CD4-positive, alpha-beta memory T cell (primary cell): ENCODE measurements at places on chromosomes 2 and 18.

- H3K27ac ChIP-seq: peak overlapping the region; percentile 44
- no peak for DNase-seq
- H3K27me3 ChIP-seq: no peaks in the 10 kb centered on the region
- H3K4me1 ChIP-seq: peaks cover 27% of the 10 kb centered on the region
Measured at GRCh38 chr2:201151127-201151981, 31.6 kb upstream of the CASP10 start.

DNA sequence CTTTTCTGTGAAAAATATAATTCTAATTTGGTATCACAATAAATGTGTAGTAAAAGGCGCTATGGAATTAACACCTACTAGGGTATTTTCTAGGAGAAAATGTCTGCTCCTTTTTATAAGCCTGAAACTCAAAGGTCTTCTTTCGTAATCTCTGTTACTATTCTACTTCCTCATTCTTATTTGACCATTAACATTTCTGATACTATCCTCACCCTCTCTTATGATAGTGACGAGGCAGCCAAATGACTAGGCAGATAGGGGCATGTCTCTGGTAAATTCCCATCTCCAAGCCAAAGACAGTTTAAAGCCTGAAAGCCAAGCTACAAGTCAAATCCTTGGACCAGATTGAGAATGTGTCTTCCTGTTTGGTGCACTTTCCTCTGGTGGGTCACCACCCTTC is 251.7 kb downstream of the LRRTM4 start:
- no peaks in the 10 kb centered on the region for H3K27me3 ChIP-seq
- no peak overlapping the region for H3K27ac ChIP-seq
- no peaks in the 10 kb centered on the region for H3K36me3 ChIP-seq

DNA sequence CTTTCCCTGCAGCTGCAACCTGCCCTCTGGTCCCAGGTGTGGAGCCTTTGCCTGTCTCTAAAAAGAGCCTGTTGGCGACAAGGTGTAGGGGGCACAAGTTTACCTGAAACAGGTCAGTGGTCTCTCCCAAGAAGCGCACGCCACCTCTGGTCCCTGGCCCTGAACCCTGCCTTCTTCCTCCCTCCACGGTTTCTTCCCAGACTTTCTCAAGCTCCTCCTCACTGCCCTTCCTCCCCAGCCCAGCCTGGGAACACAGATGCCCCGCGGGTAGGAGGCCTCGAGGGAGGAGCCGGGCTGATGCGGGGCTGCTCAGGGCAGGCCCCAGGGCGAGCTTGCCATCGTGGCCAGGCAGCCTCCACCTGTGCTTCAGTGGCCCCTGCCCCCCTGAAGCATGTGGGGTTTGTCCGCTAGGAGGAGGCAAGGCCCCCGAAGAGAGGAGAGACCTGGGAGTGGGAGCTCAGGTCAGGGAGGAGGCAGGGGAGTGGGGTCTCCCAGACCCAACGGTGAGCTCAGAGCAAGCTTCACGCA is 89.5 kb downstream of the SMAD7 start:
- no peaks in the 10 kb centered on the region for H3K36me3 ChIP-seq
- no peak overlapping the region for H3K4me3 ChIP-seq
- H3K27ac ChIP-seq: no peak overlapping the region
- no peak for DNase-seq

DNA sequence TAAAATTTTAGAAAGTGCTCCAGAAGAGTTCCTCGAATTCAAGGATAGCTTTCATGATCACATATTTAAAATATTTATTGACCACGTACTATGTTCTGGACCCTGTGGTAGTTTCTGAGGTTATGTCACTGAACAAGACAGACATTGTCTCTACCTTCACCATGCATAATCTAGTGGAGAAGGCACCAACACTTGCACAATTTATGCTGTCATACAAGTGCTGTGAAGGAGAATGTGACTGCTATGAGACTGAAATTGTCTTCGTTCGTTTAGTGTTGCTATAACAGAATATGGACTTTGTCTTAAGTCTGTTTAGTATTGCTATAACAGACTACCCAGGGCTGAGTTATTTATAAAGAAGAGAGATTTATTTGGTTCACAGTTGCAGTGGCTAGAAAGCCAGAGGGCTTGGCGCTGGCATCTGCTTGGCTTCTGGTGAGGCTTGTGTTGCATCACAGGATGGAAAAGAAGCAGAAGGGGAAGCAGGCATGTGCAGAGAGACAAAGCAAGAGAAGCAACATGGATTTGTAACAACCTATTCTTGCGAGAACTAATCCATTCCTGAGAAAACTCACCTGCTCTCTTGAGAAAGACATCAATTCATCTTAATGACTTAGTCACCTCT is 50.0 kb upstream of the RFX8 start:
- no peak overlapping the region for H3K27ac ChIP-seq
- H3K36me3 ChIP-seq: no peaks in the 10 kb centered on the region
- no peaks in the 10 kb centered on the region for H3K27me3 ChIP-seq
- no peak for DNase-seq

- H3K36me3 ChIP-seq: no peaks in the 10 kb centered on the region
- peaks cover 80% of the 10 kb centered on the region for H3K4me1 ChIP-seq
- H3K27me3 ChIP-seq: no peaks in the 10 kb centered on the region
Measured at GRCh38 chr18:3058328-3059191, 45.6 kb upstream of the LPIN2 start.

DNA sequence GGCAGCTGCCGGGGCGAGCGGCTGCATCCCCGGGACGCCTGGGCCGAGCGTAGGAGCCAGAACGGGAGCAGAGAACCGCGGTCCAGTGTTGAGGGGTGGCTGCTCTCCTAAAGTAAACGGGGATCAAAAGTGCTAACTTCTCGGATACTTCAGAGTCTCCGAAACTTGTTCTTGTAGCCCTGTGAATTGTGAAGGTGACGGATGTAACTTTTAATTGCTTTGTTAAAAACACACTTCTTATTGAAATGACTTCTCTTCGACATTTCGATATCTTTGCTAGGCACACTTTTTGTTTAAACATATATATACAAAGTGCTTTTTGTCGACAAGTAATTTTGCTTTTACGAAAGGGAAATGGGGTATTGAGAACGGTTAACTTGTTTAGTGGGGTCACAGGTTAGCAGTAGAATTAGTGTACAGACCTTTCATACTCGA is 540 bp downstream of the ATP9B start:
- H3K36me3 ChIP-seq: no peaks in the 10 kb centered on the region
- no peak for DNase-seq
- no peaks in the 10 kb centered on the region for H3K27me3 ChIP-seq
- peak overlapping the region; percentile 69 for H3K4me3 ChIP-seq
- H3K4me1 ChIP-seq: peaks cover 41% of the 10 kb centered on the region
- H3K27ac ChIP-seq: peak overlapping the region; percentile 98

DNA sequence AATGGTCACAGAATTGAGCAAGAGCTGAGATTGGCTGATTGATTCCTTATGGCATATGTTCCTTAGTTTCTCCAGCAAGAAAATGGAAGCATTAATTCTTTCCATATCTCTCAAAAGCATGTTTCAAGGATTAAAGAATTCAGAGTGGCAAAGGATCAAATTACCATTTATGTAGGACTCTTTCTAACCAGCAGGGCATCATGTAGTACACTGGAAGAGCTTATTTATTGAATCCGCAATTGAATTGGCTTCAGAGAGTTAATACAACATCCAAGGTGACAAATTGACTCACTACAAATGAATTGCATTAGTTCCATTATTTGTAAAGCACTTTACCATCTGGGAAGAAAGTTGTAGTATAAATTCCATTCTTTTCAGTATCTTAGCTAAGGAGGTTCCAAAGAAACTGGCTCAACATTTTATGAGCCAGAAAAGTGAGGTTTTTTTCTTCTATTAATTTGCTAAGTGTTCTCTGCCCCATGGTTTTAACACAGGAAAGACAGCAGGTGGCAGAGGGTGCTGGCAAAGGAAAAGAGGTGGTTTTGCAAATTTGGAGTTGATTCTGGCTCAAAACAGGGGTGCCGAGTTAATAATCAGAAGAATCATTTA is 409.9 kb downstream of the MTX2 start:
- H3K4me1 ChIP-seq: no peaks in the 10 kb centered on the region
- no peak overlapping the region for H3K4me3 ChIP-seq
- DNase-seq: no peak

DNA sequence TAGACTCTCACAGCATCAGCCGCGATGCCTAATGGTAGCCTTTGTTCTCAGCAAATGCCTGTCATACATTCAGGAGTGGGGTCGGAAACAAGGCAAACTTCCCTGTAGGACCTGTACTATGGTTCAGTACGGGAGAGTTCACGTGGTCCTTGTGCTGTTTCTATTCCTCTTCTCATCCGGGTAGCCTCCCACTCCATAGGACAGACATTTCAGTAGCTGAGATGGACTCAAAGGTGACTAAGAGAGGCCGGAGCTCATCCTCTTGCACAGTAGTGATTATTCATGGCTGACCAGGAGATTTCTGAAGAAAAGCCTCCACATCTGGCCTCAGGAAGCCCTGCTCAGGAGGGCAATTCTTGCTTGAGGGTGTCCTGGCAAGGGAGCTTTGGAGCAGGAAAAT is 117.8 kb upstream of the SPRED2 start:
- no peak for DNase-seq
- no peak overlapping the region for H3K4me3 ChIP-seq
- no peaks in the 10 kb centered on the region for H3K27me3 ChIP-seq
- no peak overlapping the region for H3K27ac ChIP-seq
- no peaks in the 10 kb centered on the region for H3K36me3 ChIP-seq

- H3K27ac ChIP-seq: no peak overlapping the region
- no peaks in the 10 kb centered on the region for H3K27me3 ChIP-seq
- DNase-seq: no peak
- H3K4me1 ChIP-seq: no peaks in the 10 kb centered on the region
Measured at GRCh38 chr2:176598351-176598750, 329.1 kb downstream of the MTX2 start.

DNA sequence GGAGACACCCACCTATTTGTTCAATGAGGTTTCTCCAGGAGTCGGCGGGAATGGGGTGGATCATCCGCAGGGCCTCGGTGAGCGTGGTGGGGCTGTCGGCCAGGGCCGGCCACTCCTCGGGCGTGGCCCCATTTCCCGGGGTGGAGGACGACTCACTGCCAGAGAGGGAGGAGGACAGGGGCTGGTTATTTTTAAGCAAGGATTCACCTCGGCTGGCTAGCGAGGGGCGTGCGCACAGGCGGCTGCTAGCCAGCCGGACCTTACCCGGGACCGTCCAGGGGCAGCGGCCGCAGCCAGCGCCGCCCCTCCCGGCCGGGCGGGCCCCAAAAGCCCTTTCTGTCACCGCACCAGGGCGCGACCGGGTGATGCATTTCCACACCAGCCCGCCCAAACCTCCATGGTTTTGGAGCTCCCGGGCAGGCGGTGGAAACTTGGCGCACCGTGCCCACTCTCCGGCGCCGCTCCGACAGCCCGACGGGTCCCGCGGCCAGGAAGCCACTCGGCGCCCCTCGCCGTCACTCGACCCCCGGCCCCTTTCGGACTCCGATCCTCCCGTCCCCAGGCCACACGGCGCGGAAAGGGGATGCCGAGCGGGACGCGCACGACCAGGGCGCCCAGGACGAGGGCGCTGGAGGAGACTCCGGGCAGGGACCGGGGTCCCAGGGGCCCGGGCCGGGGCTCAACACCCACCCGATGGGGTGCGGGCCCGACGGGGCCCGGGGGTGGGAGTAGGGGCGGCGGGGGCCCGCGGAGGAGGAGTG is 57.1 kb downstream of the SNORC start:
- peaks cover 5% of the 10 kb centered on the region for H3K4me1 ChIP-seq
- no peaks in the 10 kb centered on the region for H3K36me3 ChIP-seq

GRCh38 chr2:144937910-144938709 is 418.2 kb upstream of the ZEB2 start:
- DNase-seq: no peak
- no peaks in the 10 kb centered on the region for H3K4me1 ChIP-seq
- H3K4me3 ChIP-seq: no peak overlapping the region
- no peaks in the 10 kb centered on the region for H3K36me3 ChIP-seq
- H3K27me3 ChIP-seq: no peaks in the 10 kb centered on the region

GRCh38 chr2:6791682-6792081 is 74.0 kb downstream of the CMPK2 start:
- no peaks in the 10 kb centered on the region for H3K27me3 ChIP-seq
- no peaks in the 10 kb centered on the region for H3K4me1 ChIP-seq
- H3K4me3 ChIP-seq: no peak overlapping the region
- H3K36me3 ChIP-seq: no peaks in the 10 kb centered on the region
- H3K27ac ChIP-seq: no peak overlapping the region

- H3K27me3 ChIP-seq: no peaks in the 10 kb centered on the region
- no peaks in the 10 kb centered on the region for H3K36me3 ChIP-seq
- DNase-seq: no peak
- no peak overlapping the region for H3K27ac ChIP-seq
Measured at GRCh38 chr18:36088256-36088655, 20.9 kb upstream of the RPRD1A start.

GRCh38 chr2:71535526-71535925 is 82.2 kb downstream of the DYSF start:
- H3K27ac ChIP-seq: no peak overlapping the region
- no peak for DNase-seq
- no peak overlapping the region for H3K4me3 ChIP-seq
- H3K4me1 ChIP-seq: no peaks in the 10 kb centered on the region
- H3K36me3 ChIP-seq: no peaks in the 10 kb centered on the region
- H3K27me3 ChIP-seq: no peaks in the 10 kb centered on the region

DNA sequence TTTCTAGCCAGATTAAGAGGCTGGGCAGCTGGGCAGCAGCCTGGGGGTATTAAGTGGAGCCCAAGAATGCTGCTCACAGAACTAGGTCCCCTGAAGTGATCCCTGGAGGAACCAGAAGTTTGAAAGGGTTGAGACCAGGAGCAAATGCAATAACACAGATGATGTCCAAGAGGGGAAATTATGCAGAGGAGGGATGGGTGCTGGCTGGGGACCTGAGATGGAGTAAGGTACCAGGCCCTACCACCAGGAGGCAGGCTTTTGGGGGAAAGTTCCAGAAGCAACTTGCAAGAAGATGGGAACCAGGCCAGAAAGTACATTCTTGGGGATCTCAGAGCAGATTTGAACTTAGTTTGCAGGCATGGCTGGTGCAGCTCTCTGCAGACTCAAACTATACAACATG is 175.1 kb downstream of the NCK2 start:
- H3K36me3 ChIP-seq: no peaks in the 10 kb centered on the region
- no peak overlapping the region for H3K4me3 ChIP-seq
- no peaks in the 10 kb centered on the region for H3K27me3 ChIP-seq
- H3K4me1 ChIP-seq: peaks cover 9% of the 10 kb centered on the region
- peak; percentile 53 for DNase-seq

DNA sequence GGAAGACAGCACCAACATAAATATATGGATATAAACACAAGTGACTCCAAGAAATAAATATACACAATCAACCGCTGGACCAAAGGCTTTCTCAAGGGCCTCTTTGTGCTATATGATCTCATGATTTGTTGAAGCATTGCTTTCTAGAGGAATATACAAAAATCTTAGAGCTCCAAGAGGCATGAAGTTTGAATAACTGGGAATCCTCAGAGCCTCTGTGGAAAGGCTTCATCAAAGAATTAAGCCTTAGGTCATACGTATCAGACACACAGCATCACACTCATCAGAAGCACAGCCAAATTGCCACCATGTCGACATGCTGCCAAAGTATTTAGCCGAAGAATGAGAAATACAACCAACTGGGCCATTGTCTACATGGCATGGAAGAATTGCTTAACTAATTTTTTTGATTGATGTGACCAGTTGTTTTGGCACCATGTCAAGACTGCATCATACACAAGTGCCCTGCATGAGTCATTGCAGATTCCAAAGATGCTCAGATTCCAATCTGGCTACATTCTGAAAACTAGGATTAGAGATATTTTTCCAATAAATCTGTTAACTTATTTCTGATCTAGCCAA is 860.6 kb upstream of the ZEB2 start:
- no peaks in the 10 kb centered on the region for H3K36me3 ChIP-seq
- no peak for DNase-seq
- H3K27me3 ChIP-seq: no peaks in the 10 kb centered on the region
- no peak overlapping the region for H3K4me3 ChIP-seq
